ELF-1 (cell line): ENCODE measurements at places on chromosomes 6 and 20.

DNA sequence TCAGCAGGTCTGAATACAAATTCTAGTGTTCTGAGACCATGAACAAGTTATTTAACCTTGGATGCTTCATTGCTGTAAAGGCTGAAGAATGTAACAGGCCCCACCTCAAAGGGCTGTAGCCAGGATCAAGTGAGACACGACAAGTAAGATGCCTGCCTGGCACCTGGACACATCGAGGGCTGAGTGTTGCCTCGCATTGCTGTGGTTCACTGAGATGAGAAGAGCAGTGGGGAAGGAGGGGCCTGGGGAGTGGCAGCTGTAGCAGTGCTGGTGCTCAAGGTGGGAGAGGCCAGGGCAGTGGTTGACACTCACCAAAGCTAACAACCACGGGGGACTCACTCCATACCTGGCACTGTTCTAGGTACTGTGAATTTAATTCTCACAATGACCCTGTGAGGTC, 187.8 kb downstream of the KIF16B start:
- no peak for DNase-seq

GRCh38 chr6:31227143-31227542, 44.7 kb downstream of the HLA-C start:
- no peak for DNase-seq

DNA sequence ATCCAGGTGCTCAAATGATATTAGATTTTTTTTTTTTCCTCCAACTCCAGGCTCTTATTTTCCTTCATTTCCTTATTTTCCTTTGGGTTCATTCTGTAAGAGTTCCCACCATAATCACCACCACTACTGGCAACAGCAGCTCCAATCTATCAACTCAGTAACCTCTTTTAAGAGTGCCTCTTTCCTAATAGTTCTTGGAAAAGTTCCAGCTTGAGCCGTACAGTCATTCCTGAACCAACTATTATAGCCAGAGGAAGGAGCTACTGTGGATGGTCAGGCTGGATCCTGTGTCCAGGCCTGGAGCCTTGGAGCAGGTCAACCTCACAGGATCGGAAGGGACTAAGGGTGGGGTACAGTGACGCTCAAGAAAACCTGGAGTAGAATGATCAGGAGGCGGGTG, 4.2 kb upstream of the ANGPT4 start:
- DNase-seq, result no peak

DNA sequence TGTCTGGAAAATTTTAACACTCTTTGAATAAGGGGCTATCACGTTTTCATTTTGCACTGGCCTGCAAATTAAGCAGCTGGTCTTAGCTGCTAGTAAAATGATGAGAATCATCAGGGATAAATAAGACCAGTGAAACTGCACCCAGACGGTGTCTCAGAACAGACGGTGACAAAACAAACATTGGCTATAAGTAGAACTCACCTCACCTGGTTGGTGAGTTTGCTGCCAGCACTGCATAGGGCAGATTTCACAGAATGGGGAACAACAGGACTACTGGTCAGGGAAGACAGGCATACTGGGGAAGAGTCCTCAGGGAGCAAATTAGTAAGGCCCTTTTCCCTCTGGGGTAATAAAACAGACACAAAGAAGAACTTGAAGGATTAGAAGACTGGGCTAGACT, 175.9 kb upstream of the CITED2 start:
- DNase-seq, result no peak

- no peak for DNase-seq
Measured at GRCh38 chr6:15263780-15264374, 18.0 kb downstream of the JARID2 start.

- no peak for DNase-seq
Measured at GRCh38 chr6:44339763-44340625, 2.5 kb upstream of the SPATS1 start.

DNA sequence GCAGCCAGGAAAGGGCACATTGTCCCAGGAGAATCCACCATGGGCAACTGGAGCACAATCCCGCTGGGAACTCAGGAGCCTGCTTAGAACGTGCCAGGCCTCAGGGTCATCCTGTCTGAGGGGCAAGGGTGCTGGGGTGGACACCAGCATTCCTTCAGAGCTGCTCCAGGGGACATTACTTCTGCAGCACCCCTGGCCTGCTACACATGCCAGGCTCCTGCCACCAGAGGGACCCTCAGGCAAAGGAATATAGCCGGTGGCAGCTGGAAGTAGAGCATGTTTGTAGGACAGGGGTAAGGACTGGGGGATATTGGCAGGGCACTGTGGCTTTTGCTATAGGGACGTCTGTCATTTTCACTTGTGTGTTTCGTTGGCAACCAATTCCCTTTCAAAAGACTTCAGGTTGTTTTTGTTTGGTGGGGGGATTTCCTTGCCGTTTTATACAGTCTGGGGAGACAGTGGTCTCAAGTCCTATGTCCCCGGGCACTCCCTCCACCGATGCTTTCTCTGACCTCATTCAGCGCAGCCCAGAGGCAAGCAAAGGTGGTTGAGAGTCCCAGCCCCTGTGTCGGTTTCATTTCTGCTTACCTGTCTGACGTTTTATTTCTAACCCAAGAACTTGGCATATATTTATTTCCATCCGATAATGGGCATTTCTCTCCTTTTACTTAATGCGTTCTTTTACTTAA, 130.8 kb downstream of the JPH2 start:
- DNase-seq, result peak; percentile 77

DNA sequence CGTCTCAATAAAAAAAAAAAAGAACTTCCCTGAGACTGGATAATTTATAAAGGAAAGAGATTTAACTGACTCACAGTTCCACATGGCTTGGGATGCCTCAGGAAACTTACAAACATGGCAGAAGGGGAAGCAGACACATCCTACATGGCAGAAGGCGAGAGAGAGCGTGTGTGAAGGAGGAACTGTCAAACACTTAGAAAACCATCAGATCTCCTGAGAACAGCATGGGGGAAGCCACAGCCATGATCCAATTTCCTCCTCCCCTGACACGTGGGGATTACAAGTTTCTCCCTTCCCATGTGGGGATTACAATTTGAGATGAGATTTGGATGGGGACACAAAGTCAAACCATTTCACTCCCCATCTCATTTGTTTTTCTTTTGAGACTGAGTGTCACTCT, 46.6 kb upstream of the TFAP2C start:
- no peak for DNase-seq

GRCh38 chr20:33902011-33902410, 90.9 kb downstream of the CHMP4B start:
- DNase-seq, result no peak

GRCh38 chr6:158131926-158132325, 36.1 kb downstream of the SERAC1 start:
- DNase-seq, result no peak

GRCh38 chr6:1911474-1911873, 301.8 kb downstream of the FOXC1 start:
- no peak for DNase-seq

DNA sequence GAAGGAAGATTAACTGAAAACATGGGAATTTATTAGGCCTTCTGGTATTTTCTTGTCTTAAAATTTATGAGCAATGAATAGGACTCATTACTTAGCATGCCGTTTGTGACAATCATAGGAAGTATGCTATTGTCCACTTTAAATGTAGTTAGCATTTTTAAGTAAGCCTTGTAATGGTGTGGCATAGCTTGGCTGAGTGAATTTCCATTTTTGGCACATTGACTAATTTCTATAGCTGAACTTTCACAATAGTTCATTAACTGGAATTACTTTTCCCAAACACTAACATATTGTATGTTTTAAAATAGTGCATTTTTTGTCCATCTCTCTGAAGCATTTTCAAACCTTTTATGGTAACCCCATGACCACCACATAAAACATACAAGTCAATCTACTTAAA, 15.7 kb downstream of the RSPO3 start:
- DNase-seq, result no peak

DNA sequence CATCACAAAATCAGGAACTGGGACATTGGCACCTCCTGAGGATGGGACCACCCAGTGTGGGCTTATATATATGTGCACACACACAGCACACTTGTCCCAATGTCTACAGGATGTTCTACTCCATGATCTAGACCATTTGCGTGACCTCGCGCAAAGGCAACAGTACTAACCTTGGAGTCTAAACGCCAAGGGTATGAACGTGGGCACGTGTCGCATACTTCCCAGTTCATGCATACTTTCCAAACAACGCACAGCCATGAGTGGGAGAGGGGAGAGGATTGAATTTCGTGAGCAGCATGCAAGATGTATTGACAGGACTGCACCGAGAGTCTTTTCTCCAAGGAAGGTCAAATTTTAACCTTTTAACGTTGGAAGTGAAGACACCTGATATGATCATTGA, 214.2 kb upstream of the QKI start:
- no peak for DNase-seq
